ENCODE measurements at places on chromosomes 6 and 20.

- peak; percentile 24 for DNase-seq
Measured at GRCh38 chr6:132763269-132763668, 5.6 kb upstream of the VNN2 start.

GRCh38 chr6:27144740-27145079 lies 102.8 kb upstream of the PRSS16 start:
- DNase-seq = no peak

GRCh38 chr20:49558826-49559225 lies 9.1 kb downstream of the PTGIS start:
- DNase-seq = no peak

DNA sequence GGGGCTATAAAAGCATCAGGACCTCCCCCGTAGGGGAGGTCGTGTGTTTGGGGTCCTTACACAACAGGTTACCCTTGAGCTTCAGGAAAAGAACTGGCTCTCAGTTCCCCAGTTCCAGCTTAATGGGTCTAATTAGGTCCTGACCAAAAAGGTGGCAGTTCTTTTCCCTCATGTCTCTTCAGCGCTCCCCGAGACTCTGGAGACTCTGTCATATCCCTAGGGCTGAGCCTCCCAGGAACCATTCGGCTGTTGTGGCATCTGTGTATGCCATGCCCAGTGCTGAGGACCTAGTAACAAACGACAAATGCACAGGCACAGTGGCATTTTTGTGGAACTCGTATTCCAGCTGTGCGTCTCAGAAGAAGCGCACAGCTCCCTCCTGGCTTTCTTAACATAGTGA lies 14.6 kb downstream of the PRDM1 start:
- DNase-seq = no peak

DNA sequence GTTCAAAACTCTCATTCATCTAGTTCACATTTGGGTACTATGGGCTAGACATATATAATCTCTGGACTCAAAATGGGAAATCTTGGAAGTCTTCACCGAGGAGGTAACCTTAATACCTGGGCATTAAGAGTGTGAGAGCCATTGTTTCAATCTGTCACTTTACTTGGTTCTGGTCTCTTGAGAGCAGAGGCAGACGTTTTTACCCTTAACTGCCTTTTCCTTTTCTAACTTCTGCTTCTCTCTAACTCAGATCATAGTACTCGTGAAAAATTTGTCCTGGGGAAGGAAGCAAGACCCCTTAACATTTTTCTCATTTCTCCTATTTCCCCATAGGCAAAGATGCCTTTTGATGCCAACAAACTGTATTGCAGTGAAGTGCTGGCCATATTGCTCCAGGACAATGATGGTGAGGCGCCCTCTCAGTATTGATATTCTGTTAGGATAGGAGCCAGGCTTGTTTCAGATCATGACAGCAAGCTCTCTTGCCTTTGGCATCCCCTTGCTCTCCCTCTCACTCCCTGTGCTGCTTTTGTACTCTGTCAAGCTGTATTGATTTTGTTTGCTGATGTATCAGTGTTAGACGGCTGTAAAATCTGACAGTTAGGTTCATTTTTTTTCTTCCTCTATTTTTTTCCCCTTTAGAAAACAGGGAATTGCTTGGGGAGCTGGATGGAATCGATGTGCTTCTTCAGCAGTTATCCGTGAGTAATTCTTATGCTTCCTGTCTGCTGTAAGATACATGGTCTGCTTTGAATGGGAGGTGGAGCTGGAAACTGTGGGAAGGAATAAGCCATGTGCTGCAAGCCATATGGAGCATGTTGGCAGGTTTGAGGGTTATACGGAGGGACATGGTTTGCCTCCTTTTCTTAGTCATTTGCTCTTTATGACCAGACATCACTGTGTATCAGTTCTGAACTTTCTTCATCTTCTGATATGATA lies 83.5 kb downstream of the CTNNBL1 start:
- no peak for DNase-seq

DNA sequence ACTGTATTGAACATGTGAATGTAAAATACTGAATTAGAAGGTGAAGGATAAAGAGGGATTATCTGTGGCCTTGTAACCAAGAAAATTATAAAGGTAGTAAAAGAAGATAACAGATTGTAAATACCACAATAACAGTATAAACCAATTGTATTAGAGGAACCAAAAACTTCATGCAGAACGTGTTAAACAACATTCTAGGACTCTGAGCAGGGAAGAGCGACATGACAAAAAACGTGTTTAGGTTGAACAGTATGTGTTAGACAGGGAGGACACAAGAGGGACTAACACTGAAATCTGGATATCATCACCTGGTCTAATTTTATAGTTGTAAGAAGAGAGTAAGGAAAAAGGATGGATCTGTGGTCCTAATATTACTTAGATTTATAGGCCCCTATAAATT lies 259.0 kb upstream of the RUNX2 start:
- no peak for DNase-seq

GRCh38 chr6:31898383-31899011 lies 999 bp upstream of the EHMT2 start:
- no peak for DNase-seq

DNA sequence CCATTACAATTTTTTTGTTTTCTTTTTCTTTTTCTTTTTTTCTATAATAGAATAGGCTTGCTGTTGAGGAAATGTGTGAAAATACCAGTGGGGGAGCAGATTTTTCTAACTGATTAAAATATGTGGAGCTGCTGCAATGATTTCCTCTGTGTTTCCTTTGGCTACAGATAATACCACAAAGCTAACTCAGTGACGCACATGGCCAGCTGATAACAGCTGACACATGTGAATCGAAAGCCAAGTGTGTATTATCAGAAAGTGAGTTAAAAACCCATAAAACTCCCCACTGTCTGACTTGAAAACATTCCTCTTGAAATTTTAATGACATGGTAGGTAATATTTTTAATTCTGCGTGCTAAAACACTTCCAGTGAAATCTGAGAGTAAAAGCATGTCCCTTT lies 70.8 kb upstream of the AHI1 start:
- no peak for DNase-seq

DNA sequence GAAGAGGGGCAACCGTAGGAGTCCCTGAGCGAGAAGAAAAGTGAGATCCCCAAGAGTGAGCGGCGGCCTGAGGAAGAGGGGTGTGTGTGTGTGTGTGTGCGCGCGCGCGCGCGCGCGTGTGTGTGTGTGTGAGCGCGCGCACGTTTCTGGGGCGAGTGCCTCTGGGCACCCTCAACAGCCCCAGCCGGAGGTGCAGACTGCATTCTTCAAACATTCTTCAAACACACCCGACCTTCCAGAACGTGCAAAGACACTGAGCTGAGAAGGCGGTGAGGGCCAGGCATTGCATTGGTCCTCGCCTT lies 76.2 kb upstream of the FOXP4 start:
- no peak for DNase-seq

- DNase-seq = no peak
Measured at GRCh38 chr6:71347119-71347518, 58.5 kb downstream of the OGFRL1 start.

DNA sequence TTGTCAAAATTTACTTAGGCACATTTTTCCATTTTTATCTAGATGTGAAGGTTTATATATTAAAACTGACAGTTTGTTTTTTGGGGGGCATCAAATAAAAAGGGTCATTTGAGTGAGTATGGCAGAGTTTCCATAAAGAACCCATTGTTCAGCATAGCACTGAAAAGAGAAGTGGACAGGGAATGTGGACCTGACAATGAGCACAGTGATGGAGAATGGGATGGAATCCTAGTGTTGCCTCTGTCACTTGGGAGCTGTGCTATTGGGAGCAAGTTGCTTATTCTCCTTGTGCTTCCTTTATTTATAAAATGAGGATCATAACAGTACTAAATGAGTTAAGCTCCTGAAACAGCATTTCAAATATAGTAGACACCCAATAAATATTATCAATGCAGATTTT lies 130.7 kb upstream of the SIM1 start:
- no peak for DNase-seq

DNA sequence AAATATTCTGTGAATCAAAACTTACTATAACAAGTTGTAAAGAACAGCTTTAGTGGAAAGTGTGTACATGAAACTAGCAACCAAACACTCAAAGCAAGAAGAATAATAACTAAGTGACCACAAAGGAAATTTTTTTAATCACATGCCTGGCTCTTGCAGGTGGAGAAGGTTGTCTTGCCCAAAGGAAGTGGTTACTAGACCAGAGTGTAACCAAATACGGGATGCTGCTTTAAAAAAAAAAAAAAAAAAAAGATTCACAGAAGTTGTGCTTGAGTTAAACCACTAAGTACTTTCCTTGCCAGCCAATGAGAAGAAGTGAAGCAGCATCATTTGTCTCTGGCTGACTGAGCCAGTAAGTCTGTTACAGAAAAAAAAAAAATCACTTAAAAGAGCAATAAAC lies 19.1 kb upstream of the HLA-DQB1 start:
- no peak for DNase-seq

DNA sequence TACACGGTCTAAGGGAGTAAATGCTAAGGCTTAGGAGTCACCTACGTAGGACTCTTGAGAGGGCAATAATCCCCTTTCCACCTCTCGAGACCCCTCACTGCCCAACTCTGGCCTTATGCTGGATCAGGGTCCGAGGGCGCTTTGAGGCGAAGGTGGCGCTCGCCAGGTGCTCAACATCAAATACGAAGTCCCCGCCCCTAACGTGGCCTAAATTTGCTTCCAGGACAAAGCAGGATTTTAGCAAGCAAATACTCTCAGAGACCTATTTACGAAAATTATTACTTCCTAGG lies 406 bp upstream of the TRIM26 start:
- no peak for DNase-seq

DNA sequence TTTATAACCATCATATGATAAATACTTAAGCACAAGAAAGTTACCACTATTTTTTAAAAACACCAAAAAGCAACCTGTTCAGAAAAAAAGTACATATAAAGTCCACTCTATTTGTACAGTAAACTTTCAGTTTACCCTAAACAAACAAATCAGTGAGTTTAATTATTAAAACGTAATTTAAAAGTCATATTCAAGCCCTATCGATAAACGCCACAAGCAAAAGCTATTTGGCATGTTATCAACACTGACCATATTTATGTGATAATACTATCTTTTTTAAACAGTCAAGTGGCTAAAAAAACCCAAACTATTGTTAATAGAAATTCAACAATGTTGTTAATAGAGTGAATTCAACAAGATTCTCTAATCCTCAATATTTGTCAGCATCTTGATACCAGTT lies 1.9 kb downstream of the KATNA1 start:
- no peak for DNase-seq

DNA sequence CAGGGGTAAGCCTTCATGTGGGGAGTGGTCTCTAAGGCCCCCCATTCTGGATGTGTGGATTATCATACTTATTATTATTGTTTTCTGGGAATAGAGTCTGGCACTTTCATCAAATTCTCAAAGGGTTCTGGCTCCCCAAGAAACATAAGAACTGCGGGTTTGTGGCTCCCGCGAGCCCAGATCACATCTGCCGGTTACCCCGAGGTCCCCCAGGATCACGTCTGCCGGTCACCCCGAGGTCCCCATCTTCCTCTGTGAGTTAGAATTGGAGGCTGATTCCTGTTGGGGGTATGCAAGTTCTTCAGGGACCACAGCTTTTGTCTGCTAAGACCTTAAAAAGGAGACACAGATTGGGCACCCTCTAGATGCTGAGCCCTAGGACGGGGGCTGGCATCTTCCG lies 116.7 kb upstream of the FRMD1 start:
- DNase-seq = no peak

GRCh38 chr6:133241086-133241900 lies at the start of gene EYA4:
Gene EYA4 (plus strand): TSS chr6:133241357. CDS start chr6:133274781, 33,424 bp downstream.
- no peak for DNase-seq

GRCh38 chr6:149488815-149489214 lies 4.0 kb upstream of the ZC3H12D start:
- DNase-seq = no peak

GRCh38 chr6:48111575-48111974 lies 578 bp upstream of the PTCHD4 start:
- DNase-seq = no peak

- no peak for DNase-seq
Measured at GRCh38 chr6:586553-586952, 70.3 kb downstream of the HUS1B start.

DNA sequence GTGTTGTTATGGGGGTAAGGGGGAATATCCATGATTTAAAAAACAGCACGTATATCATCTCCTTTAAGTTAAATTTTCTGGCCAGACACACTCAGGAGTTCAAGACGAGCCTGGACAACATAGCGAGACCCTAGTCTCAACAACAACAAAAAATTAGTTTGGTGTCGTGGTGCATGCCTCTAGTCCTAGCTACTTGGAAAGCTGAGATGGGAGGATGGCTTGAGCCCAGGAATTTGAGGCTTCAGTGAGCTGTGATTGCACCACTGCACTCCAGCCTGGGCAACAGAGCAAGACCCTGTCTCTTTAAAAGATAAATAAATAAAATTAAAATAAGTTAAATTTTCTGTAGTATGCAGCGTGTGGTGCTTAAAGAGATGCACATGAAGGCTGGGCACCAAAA lies 31.5 kb upstream of the SRSF6 start:
- DNase-seq = no peak

DNA sequence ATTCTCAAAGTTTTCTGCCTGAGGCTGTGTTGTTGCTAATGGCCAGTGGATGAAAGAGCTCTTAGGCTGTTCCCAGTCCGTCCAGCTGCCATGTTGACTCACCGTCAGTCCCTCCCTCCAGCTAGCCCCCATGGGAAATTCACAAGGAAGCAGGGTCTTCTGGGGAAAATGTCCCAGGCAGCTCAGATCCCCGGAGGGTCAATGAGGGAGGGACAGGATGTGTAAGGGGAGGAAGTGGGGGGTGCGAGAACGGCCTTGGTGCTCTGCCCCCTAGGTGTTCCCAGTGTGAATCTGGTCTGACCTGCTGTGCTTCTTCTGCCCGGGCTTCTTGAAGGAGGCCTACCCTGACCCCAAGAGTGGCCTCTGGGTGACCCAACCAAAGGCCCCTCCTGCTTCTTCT lies 65.9 kb downstream of the CEBPB start:
- DNase-seq = no peak

- no peak for DNase-seq
Measured at GRCh38 chr6:109164331-109164730, 69.0 kb downstream of the CEP57L1 start.

DNA sequence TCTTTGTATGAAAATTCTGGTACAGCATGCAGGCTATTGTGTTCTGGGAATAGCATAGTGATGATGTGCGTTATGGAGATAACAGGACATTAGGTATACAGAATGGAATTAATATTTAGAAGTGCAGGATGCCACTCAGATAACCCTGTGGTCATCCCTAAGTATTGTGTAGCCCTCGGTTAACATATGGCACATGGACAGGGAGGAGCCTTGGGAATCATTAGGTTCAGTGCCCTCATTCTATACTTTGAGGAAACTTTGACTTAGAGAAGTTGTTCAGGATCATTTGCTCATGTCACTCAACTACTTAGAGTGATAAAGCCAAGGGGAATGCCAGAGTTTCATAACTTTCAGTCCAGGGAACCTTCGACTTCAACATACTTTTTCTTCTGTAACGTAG lies 185.9 kb downstream of the UST start:
- DNase-seq = no peak

DNA sequence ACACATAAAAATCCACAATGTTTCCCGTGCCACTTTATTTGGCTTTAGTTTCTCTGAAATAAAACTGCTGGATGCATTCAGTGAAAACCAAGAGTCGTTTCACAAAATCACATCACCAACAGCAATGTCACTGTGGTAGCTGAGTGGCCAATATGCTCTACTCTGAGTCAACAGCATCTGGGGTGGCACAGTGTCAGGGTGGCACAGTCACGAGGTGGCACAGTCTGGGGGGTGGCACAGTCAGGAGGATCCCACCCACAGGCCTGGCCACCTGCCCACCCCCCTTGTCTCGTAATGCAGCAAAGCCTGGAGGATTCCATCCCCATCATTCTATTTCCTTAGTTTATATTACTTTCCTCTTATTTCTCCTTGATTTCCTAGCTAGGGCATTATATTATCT lies 87.0 kb downstream of the ANKRD60 start:
- no peak for DNase-seq

GRCh38 chr6:91433660-91434534 lies 847.0 kb upstream of the MAP3K7 start:
- DNase-seq = no peak
